ENCODE measurements at places on chromosomes 7 and 10.

DNA sequence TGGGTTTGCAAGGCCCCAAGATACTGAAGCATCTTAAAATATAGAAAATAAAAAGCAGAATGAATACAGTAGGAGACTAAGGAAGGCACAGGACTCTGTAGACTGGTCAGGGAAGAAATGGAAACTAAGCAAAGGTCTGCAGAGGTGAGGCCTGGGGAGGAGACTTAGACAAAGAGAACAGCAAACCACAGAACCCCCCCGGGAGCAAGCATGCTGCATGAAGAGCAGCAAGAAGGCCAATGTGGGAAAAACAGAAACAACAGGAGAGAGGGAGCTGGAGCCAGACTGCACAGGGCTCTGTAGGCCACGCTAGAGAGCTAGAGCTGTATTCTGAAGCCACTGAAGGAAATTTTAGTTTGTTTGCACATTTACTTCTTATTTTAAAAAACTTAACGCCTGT is 45.7 kb upstream of the ARID5B start:
- no peak for DNase-seq

GRCh38 chr10:122147663-122148062 is 123.4 kb upstream of the BTBD16 start:
- DNase-seq: no peak

DNA sequence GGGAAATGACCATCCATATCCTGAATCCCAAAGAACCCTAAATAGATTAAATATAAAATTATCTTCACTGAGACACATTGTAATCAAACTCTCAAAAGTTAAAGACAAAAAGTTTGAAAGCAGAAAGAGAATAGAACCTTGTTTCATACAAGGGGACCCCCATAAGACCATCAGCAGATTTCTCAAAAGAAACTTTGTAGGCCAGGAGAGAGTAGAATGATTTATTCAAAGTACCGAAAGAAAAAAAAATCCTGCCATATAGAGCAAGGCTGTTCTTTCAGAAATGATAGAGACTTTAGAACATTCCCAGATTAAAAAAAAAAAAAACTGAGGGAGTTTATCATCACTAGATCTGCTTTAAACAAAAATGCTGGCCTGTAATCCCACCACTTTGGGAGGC is 34.8 kb upstream of the KLF14 start:
- DNase-seq: no peak

DNA sequence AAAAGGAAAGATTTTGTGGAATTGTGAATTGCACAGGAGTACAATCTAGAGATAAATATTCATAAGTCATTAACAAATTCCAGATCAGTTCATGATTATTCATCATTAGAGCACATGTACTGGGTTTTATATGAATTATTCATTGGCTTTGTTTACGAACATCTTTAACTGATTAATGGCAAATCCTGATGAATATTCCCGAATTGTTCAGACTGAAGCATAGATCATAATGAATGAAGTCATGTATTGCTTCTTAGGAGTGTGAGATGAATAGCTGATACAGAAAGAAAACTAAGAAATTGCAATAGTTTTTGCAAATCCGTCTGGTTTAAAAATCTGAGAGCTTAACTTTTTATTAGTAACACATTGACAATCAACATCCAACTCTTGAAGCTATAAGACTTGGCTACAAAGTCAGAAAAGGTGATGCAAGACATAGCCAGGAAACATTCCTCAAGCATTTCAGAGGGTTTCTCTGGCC is 183.6 kb upstream of the DGKB start:
- no peak for DNase-seq

- no peak for DNase-seq
Observed at GRCh38 chr7:83836028-83836427, 187.1 kb upstream of the SEMA3E start.

GRCh38 chr7:44100458-44101302 is 3.5 kb upstream of the AEBP1 start:
- no peak for DNase-seq

DNA sequence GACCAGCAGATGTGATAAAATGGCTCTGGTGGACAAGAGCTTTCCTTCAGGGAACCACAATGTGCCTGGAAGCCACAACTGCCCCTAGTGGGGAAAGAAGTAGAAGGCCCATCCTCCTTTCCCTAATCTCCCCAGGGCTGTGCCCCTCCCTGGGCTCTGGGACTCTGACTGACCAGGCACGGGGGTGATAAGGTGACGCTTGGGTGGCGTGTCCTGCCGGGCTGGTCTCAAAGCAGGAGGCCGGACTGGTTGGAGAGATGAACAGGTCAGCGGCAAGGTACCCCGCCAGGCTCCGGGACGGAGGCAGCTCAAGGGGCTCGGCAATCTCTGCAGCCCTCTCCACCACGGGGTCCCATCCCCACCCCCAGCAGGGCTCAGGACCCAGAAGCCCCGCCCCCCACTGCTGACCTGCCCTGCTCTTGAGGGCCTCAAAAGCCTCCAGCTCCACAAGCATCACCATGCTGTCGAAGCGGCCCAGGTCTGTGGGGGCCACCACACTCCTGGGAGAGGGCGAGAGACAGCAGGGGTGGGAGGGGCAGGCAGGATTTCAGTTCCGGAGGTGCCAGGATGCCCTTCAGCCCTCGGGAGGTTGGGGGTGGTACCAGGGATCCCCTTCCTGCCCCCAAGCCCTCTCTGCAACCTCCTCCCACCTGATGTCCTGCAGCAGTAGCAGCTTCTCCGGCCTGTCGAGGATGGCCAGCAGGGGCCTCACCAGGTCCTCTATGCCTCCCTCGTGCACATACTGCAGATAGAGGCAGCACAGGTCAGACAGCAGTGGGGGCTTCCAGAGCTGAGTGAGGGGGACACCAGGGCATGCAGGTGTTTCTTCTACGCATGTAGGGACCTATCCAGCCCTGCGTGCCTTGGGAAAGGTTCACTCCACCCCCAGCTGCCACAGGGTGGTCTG is 12.2 kb downstream of the LZTS2 start:
- no peak for DNase-seq

DNA sequence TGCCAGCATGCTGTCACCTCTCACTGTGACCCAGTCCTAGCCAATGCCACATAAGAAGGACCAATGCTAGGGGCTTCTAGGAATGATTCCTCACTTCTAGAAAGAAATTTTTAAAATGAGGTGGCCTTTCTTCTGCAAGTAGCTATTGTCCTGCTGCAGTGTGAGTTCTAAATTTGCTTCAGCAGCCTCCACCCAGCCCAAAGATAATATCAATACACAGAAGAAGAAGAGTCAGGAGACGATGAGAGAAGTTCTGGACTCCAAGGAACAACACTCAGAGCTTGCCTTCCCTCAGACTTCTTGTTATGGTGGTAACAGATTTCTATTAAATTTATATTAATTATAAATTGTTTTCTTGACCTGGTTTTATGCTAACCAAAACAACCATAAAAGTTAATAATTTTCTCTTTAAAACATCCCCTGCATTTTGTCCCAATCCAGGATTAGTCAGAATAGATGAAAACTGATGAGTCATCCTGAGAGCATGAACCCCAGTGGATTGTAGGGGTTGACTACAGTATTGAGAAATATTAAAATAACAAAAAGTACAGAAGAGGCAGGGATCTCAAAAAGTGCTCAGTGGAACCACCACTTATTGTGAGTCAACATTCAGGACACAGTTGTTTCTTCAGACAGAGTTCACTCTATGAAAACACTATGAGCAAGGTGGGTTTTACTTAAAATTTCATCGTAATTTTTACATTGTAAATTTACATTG is 29.6 kb upstream of the AKR1C2 start:
- no peak for DNase-seq

GRCh38 chr10:131580076-131580652 is 268.6 kb upstream of the TCERG1L start:
- no peak for DNase-seq

DNA sequence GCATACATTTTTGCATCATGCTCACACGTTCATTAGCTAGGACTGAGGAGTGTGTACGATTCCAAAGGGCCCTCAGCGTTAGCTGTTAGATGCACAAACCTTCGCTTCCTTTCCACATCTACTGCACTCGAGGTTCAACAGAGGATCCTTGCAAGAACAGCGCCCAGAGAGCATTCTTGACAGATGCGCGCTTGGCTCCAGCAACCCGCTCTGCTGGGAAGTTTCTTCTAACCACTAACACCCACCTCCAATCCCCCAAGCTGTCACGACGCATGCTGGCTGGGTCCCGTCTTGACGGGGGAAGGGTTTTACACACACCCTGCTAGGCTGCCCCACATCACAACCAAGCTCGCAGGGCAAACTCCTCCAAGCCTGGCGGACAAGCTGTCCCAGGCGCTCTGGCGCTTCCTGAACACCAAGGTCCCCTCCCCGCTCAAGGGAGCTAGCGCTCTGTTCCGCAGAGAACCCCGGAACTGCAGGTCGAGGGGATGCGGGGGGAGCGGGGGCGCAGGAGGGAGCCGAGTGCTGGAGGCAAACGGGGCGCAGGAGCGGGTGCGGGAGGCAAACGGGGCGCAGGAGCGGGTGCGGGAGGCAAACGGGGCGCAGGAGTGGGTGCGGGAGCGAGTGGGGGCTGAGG is 653 bp upstream of the ADRB1 start:
- no peak for DNase-seq

GRCh38 chr7:102045681-102046372 is 228.4 kb downstream of the CUX1 start:
- no peak for DNase-seq

- no peak for DNase-seq
Observed at GRCh38 chr10:31659665-31660064, 269.0 kb downstream of the ARHGAP12 start.

DNA sequence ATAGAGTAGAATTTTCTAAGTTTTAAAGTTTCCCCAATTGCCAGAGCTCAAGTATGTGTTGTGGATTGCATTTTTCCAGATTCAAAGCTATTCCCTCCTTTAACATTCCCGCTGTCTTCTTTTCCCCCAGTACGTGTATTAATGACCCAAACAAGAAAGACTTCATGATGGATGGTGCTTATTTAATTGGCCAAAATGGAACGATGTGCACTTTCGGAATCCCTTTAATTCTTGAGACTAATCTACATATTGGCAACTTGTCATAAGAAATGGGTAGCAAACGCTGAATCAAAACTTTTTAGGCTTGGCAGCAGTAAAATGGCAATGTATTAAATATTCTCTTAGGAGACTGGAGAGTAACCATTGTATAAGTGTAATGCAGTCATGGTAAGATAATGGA is 753.2 kb downstream of the LRMDA start:
- no peak for DNase-seq

DNA sequence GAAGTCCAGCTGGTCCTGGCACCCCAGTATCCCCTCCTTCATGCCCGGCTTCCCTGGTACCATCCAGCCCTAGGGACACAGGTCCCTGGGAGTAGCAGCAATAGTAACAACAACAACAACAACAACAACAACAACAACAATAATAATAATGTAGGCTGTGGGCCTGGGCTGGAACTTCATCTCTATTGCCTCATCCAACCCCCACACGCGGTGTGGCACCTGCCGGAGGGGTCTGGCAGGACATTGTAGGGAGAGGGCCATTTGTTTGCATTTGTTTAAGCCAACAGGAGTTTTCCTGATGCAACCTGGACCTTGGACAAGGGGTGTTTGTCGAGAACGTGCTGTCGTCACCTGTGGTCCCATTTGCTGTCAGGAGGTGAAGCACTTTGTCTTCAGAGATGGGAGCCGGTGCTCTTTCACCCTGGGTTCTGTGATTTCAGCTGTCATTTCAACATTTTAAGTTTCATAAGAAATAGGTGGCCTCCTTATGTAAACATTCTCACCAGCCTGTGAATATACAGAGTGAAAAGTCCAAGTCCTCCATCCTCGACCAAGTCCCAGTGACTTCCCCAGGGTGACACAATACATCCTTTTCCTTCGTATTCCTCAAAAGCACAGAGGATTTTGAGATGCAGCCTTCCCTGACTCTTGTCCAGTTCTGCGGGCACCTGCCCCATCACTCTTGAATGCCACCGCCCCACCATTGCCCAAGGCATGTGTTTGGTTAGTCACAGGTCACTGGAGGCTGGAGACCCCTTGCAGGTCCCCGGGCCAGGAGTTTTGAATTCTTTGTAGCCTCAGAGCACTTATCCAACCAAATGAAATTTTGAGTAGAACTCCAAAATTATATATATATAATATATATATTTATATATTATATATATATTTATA is 9.2 kb downstream of the LHPP start:
- DNase-seq: no peak

- no peak for DNase-seq
Observed at GRCh38 chr7:157009170-157009777, 1.2 kb downstream of the MNX1 start.

- DNase-seq: no peak
Observed at GRCh38 chr7:121390617-121391016, 5.5 kb downstream of the FAM3C start.

DNA sequence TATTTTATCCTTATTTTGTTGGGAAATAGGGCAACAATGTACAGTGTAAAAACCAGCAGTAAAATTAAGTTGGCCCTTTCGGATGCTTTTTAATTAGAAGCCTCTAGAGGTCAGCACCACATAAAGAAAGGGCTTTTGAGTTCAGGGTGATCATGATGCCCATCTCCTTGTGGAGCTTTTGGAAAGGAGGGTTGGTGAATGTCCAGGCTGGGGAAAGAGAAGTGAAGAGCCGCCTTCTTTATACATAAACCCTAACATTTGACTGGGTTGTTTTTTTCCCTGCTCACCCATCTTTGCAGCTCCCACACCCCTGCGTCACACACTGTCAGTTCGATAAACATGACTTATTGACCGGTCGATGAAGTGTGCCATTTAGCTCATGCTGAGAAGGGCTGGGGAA is 29.8 kb downstream of the MTURN start:
- no peak for DNase-seq

GRCh38 chr7:77245015-77245755 is 45.6 kb upstream of the FGL2 start:
- no peak for DNase-seq

- DNase-seq: no peak
Observed at GRCh38 chr7:17369691-17370426, 71.4 kb downstream of the AHR start.

GRCh38 chr10:47379901-47380300 is 4.2 kb downstream of the ZNF488 start:
- DNase-seq: peak; percentile 64

DNA sequence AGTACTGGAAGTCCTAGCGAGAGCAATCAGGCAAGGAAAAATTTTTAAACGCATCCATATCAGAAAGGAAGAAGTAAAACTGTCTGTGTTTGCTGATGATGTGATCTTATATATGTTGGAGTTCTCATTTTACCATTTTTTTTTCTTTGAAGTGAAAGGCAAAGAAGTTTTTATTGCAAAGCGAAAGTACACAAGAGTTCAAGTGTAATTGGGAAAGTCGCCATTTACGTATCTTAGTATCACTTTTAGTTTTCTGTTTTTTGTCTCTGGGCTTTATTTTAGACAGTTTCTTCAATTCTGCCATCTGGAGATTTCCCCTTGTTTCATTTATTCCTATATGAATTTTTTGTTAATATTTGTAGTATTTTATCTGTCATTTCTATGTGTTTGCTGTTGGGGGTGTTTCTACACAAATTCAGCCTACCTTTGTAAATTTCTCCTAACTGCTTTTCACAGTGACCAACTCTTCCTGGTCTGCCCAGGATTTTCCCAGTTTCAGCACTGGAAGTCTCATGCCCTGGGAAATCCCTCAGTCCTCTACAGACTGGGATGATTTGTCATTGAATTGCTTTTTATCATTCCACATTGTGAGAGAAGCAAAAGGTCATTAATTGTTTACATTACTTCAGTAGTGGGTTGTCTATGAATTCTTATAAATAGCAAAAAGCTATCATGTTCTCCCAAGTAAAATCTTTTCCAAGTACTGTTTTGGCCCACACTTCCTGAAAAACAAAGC is 23.2 kb downstream of the BET1 start:
- no peak for DNase-seq

GRCh38 chr7:131329176-131329570 is 1.5 kb downstream of the MKLN1 start:
- no peak for DNase-seq

- no peak for DNase-seq
Observed at GRCh38 chr10:101029520-101030295, 1.2 kb downstream of the PDZD7 start.

GRCh38 chr7:124089621-124090020 is 56.8 kb upstream of the TMEM229A start:
- DNase-seq: no peak

Data from caudate nucleus (tissue), 63 donors.